ENCODE measurements at places on chromosomes 3 and 15.

DNA sequence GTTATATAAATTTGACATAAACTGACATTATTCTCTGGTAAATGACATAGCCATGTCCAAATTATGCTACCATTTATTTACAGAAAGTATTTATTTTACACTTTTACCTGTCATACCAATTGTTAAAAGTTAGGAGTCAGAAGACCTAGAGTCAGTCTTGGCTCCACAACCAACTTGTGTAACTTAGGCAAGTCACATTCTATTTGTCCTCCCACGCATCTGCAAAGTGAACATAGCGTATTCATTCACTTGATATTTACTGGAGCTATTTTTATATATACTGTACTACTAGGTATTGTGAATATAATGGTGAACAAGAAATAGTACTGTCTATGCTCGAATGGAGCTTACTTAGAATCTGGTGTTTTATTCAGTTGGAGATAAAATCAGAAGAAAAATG lies 78.7 kb downstream of the ZNF280D start:
- DNase-seq = no peak

- DNase-seq = no peak
Observed at GRCh38 chr3:190912736-190913135, 50.2 kb upstream of the GMNC start.

DNA sequence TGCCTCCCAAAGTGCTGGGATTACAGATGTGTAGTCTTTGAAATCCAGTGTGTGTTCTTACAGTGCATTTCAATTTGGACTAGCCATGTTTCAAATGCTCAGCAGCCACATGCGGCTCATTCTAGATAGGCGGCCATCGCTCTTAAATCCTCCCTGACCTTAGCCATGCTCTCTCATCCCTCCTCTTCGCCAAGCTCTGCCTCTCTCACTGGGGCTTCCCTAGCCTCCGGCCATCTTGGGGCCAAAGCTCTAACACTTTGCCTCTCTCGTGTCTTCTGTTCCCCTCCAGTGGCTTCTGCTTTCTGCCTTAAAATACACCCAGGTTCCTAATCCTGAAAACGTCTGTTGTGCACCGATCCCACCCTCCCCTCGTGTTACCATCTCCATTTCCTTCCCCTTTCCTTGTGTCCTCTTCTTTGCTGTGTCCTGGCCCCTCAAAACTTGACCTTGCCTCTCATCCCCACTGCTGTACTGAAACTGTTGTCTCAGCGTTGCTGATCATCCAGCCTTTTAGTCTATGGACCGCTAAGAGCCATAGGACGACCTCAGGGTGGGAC lies 1.4 kb upstream of the GHRL start:
- no peak for DNase-seq

DNA sequence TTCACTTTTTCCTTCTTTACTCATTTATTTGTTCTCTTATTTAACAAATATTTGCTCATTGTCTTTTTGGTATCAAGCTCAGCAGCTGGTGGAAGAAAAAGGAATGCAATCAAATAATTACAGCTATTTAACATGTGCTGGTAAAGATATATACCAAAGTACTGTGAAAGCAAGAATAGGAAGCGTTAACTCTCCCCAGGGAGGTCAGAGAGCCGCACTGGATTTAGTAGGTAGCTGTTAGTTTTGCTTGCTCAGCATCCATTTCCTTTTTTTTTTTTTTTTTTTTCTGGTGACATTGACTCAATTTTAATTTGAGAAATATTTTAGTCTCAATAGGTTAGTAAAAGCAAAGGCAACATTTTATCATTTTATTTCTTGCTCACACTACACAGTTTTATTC lies 308.5 kb upstream of the MDFIC2 start:
- no peak for DNase-seq

DNA sequence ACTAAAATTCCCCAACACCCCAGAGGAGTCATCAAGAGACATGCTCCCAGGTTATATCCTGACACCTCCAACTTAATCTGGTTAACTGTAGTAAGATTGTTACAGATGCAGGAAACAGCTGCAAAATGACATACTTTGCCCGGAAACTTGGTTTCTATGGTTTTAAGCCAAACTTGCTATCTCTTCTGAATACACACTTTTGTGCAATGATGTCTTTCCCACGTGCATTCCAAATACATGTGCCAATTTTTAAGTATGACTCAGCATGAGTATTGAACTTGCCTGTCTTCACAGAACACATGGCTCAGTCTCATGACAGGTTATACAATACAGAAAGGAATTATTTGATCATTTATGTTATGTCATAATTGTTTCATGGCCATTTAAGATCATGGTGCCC lies 207.0 kb upstream of the DCBLD2 start:
- DNase-seq = no peak

DNA sequence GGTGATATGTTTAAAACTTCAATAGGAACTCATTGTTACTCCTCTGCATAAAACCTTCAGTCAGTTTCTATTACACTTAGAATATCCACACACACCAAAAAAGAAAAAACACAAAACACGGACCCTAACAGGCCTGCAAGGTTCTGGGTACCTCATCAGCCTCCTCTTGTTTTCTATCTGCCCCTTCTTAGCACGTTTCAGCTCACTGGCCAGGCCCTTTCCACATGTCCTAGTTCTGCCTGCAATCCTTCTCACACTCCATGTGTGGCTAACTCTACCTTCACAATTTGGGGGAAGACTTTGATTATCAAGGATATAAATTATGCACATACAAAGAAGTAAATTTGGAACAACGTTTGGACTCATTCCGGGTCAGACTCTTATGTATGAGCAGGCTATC lies 376.3 kb downstream of the LSAMP start:
- no peak for DNase-seq

DNA sequence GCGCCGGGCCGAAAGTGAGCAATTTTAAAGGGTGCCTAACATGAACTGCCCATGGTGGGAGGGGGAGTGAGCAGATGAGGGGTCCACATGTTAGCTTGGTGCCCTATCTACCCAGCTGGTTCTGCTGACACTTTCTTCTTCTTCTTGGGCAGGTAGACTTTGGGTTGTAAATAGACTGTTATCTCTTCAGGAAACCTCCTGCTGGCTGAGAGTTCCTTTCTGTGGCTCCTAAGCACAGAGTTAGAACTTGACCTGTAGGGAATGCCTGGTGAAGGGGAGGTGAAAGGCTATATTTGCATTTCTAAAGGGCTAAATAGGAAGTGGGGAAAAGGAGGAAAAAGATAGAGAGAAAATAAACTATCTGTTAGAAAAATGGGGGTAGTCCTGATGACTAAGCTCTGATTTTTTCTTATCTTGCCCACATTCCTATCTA lies 521.4 kb upstream of the TGFBR2 start:
- no peak for DNase-seq

DNA sequence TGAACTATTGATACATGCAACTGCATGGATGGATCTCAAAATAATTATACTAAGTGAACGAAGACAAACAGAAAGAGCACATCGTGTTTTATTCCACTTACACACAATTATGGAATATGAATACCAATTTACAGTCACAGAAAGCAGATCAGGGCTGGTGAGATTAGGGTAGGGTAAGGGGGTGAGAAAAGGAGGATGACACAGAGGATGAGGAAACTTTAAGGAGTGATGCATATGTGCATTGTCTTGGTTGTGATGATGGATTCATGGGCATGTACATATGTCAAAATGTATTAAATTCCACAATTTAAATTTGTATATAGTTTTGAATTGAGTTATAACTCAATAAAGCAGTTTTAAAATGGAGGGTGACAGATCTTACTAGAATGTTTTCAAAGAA lies 548.9 kb downstream of the PYDC2 start:
- no peak for DNase-seq

- no peak for DNase-seq
Observed at GRCh38 chr15:37220949-37221670, 120.8 kb upstream of the MEIS2 start.

DNA sequence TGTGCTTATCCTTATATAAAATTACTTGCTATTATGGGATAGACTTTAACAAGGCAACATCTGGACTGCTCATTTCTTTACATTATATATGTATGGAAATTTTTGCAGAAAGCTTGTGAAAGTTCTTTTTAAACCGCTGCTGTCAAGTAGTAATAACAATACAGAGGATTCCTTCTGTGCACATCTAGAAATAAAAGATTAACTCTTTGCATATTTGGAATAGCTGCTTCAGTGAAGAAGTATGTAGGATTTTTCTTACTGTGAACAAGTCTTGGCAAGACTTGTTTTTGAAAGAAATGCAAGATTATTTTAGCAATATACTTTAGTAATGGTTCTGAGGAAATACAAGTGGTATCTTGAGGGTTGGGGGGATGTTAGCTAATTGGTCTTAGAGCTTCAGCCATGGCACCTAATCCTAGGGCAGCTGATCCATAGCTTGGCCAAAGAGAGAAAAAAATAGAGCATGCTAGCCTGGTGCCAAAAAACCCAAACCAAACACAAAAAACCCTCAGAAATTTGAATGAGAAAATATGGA lies 4.3 kb downstream of the PRKCI start:
- no peak for DNase-seq

- DNase-seq = no peak
Observed at GRCh38 chr15:61835029-61835428, 225.2 kb downstream of the VPS13C start.

GRCh38 chr3:83941990-83942745 lies 1016.6 kb upstream of the CADM2 start:
- no peak for DNase-seq

DNA sequence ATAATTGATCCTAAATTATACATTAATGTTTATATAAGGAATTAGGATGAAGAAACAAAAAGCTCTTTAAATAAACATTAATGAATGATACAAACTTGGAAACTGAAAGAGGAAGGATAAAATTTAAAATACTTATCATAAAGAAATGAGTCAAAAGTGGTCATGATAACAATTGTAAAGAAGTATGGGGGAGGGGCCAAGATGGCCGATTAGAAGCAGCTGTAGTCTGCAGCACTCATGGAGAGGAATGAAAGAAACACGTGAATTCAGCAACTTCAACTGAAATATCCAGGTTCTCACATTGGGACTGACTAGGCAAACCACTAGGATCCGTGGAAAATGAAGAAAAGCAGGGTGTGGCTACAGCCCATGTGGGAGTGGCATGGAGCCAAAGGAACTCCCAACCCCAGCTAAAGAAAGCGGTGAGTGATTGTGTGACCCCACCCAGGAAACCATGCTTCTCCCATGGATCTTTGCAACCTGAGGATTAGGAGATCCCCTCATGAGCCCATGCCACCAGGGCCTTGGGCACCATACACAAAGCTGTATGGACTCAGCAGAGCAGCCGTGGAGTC lies 13.1 kb upstream of the CP start:
- no peak for DNase-seq

- DNase-seq = no peak
Observed at GRCh38 chr3:145820170-145820569, 340.8 kb downstream of the PLOD2 start.

- DNase-seq = no peak
Observed at GRCh38 chr3:196149831-196150301, 61.3 kb downstream of the ZDHHC19 start.

DNA sequence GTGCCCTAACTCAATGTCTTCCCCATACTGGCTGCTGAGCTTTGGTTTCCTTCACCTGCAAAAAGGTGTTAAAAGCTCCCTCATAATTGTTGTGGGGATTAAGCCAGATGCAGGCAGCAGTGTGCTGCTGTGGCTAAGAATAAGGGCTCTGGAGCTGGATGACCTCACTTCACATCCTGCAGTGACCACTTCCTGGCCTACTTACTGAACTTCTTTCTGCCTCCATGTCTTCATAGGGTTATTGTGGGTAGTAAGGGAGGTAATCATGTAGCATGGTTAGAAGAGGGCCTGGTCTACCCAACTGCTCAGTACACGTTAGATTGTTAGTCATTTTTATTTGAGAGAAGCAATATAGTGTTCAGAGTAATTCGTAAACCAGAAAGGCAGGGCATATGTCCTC lies 18.4 kb downstream of the GYG1 start:
- DNase-seq = peak; percentile 91

DNA sequence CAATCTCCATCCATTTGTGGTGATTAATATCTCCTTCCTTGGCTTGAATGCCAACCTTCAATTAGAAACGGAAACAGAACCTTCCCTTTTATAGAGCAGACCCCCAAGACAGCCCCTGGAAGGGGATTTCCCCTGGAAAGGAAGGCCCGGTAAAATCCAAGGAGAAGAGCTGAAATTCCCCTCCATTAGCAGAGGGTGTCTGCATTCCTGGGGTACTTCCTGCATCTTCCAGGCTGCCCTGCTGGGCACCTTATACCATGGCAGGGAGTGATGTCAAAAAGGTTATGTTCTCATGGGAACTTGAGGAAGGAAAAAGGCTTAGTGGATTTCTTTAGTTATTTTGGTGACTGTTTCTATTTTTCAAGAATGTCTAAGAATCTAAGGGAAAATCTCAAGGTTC lies 116.7 kb upstream of the NEO1 start:
- DNase-seq = no peak

DNA sequence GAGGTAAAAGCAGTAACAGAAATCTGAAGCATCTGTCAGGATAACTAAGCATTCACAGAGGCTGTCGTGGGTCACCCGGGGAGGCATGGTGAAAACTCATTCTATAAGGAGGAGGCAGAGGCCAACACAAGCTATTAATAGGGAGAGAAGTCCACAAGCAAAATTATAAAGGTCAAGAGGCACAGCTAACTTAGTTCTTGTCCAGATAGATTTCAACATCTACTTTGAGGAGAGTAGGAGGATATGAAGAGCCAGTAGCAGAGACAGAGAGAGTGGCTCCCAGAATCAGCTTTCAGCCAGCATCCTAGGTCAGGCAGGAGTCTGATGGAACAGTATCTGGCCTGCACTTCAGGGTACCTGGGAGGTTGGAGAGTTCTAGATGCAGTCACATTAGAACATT lies 95.3 kb downstream of the STAC start:
- DNase-seq = no peak

GRCh38 chr15:63948971-63949370 lies 97.3 kb downstream of the DAPK2 start:
- peak; percentile 23 for DNase-seq

GRCh38 chr3:56042326-56042951 lies 425.8 kb downstream of the ERC2 start:
- DNase-seq = no peak

DNA sequence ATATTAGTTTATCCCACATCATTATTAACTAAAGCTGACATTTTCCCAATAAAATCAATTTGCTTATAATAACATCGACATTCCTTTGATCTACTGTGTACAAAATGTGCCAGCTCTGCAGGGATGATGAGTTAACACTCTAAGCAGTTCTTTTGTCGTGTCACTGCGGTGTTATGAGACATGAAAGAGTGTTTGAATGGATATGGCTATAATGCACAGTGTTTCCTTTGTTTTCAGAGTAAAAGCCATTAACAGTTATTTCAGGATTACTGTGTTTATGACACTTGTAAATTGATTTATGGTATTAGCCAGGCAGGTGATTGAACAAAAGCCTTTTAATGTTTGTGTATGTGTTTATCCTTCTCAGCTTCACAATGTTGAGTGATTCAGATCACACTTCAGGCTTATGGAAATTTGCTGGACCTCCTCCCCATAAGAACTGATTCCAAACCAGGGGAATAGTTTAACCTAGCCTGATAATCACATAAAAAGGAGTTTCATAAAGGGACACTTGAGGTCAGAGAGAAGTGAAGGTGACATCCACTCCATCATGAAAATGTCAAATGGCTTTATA lies 115.7 kb downstream of the CHL1 start:
- no peak for DNase-seq

- DNase-seq = no peak
Observed at GRCh38 chr3:16069149-16069922, 105.1 kb upstream of the GALNT15 start.

Data from activated CD8-positive, alpha-beta memory T cell treated with anti-CD3 and anti-CD28 coated beads, Interleukin-2, amount 10 ng/mL, durations not matched to agents 7 days and 5 days (primary cell).